ENCODE measurements at places on chromosomes 5 and 9. TPM values are rescaled to one million over a fixed set of nuclear protein-coding genes. Genes with fewer than 3 reads are reported as not detected.

CPEB4 gene
- total RNA-seq, result 10.5 TPM

EIF4E1B gene
- not detected for total RNA-seq

CER1 gene
- not detected for total RNA-seq

ASPN gene
- total RNA-seq, result not detected

SLC27A6 gene
- not detected for total RNA-seq

APBA1 gene
- 0.13 TPM for total RNA-seq

SPINK6 gene
- total RNA-seq, result not detected

DNA sequence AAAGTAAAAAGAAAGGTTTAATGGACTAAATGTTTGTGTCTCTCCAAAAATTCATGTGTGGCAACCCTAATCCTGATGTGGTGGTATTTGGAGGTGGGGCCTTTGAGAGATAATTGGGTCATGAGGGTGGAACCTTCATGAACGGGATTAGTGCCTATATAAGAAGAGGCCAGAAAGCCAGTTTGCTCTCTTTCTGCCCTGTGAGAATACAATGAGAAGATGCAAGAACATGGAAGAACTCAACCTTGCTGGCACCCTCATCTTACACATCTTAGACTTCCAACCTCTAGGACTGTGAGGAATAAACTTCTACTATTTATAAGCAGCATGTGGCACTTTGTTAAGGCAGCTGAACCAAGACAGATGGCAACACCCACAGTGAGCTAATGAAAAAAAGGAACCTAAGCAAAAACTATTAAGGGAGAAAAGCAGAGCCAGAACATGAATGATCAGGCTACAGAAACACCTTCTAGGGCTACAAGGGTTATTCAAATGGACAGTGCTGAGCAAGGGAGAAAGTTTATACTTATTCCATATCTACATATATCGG is 159.5 kb downstream of the PLK2 start:
- no peak for DNase-seq
- no peaks in the 10 kb centered on the region for H3K27me3 ChIP-seq
- no peak overlapping the region for H3K4me3 ChIP-seq
- H3K36me3 ChIP-seq, result no peaks in the 10 kb centered on the region

DNA sequence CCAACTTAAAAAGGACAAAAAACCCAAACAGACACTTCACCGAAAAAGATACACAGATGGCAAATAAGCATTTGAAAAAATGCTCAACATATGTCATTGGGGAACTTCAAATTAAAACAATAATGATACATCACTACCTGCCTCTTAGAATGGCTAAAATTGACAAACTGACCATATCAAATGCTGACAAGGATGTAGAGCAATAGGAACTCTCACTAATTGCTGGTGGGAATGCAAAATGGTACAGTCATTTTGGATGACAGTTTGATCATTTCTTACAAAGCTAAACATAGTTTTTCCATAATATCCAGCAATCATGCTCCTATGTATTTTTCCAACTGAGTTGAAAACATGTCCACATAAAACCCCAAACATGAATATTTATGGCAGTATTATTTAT is 58.9 kb upstream of the RAPGEF6 start:
- no peaks in the 10 kb centered on the region for H3K27me3 ChIP-seq
- no peak overlapping the region for H3K4me3 ChIP-seq
- DNase-seq, result no peak
- no peak overlapping the region for H3K27ac ChIP-seq
- peaks cover 61% of the 10 kb centered on the region for H3K36me3 ChIP-seq

DNA sequence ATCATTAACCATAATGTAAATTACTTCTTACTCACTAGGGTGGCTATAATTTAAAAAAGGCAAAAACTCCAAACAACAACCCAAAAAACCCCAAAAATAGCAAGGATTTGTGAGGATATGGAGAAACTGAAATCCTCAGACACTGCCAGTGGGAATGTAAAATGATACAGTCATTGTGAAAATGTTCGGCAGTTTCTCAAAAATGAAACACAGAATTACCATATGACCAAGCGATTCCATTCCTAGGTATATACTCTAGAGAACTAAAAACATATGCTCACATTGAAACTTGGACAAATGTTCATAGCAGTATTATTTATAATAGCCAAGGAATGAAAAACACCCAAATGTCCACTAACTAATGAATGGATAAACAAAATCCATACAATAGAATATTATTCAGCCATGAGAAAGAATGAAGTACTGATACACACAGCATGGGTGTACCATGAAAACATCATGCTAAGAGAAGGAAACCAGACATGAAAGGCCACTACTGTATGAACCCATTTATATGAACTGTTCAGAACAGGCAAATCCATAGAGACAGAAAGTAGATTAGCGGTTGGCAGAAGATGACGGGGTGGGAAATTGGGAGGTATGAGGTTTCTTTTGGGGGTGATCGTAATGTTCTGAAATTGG is 119.1 kb downstream of the MAPKAP1 start:
- DNase-seq, result no peak
- peaks cover 3% of the 10 kb centered on the region for H3K4me1 ChIP-seq
- H3K4me3 ChIP-seq, result no peak overlapping the region
- H3K27me3 ChIP-seq, result no peaks in the 10 kb centered on the region
- no peak overlapping the region for H3K27ac ChIP-seq

DNA sequence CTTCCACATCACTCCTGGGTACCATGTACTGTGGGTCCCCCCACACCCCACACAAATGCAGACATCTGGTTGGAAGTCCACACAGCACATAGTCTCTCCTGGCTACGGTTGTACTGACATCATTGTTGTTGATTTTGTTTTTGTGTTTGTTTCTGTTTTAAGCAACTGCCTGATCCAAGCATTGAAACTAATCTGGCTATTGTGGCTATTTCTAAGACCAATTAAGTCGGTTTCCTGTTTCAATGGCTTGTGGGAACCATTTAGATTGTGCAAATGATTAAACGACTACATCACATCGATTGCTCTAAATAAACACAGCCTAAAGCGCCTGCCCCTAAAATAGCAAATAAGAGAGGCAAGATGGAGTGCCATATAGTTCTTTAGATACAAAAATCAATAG is 226.8 kb upstream of the IRX4 start:
- no peaks in the 10 kb centered on the region for H3K36me3 ChIP-seq
- H3K4me1 ChIP-seq, result no peaks in the 10 kb centered on the region
- no peaks in the 10 kb centered on the region for H3K27me3 ChIP-seq
- no peak overlapping the region for H3K27ac ChIP-seq
- no peak overlapping the region for H3K4me3 ChIP-seq

- H3K27me3 ChIP-seq, result no peaks in the 10 kb centered on the region
- no peaks in the 10 kb centered on the region for H3K36me3 ChIP-seq
- H3K4me3 ChIP-seq, result no peak overlapping the region
- H3K4me1 ChIP-seq, result no peaks in the 10 kb centered on the region
- H3K27ac ChIP-seq, result no peak overlapping the region
- no peak for DNase-seq
These were observed 473.0 kb downstream of the TUSC1 start for GRCh38 chr9:25205285-25205684.

DNA sequence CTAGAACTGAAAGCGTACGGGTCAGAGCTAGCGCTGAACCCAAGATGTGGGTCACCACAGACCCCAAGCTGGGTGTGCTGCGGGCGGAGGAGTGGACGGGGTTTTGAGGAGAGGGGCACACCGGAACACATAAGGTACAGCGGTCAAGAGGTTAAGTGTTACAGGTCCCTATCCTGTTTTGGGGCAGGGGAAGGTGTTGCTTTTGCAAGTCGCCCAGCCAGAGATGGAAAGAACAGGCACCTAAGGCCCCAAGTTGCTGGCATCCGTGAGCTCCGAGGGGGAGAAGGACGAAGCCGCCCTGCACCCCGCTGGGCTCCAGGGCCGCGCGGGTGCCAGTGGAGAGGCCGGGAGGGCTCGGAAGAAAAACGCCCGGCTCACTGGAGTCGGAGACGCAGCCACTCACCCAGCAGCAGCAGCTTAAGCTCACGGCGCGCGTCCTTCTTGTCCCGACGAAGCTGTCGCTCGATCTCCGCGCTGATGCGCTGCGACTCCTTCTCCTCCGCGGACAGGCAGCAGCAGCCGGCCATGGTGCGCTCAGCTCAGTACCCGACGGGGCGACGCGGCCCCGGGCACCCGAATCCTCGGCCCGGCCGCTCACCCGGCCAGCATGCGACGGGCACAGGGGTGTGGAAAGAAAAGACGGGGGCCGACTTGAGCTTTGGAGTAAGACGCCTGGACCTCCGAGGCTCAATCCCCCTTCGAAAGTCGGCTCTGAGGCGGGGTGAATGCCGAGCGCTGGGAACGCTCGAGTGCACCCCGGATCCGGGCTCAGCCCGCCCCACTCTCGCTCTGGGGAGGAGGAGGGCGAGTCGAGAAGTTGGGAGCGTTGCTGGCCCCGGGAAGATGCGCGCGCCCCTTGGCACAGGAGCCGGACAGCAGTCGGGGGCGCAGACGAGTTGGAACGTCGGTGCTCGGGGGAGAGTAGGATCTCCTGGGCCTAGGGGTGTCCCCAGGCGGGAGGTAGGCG is 572 bp downstream of the GNA14 start:
- peaks cover 8% of the 10 kb centered on the region for H3K4me1 ChIP-seq
- H3K27me3 ChIP-seq, result peaks cover 48% of the 10 kb centered on the region
- H3K27ac ChIP-seq, result no peak overlapping the region
- peak; percentile 27 for DNase-seq
- H3K4me3 ChIP-seq, result peak overlapping the region; percentile 43

DNA sequence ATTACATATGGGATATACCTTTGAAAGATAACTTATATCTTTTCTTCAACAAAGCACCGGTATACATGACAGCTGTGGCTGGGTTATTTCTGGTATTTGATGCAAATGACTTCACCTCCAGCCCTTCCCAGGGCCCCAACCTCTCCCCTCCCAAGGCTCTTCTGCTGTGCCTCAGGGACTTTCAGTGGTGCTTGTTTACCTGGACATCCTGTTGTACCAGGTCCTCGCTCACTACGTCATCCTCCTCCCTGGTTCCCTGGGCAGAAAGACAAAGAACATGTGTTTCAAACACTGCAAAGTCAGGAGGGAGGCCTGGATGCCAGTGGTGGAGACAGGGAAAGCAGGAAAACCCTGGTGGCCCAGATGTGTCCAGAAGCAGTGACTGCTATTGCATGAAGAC is 23.4 kb downstream of the ANXA6 start:
- H3K4me3 ChIP-seq, result no peak overlapping the region
- no peak for DNase-seq
- H3K4me1 ChIP-seq, result peaks cover 46% of the 10 kb centered on the region
- H3K27ac ChIP-seq, result peak overlapping the region; percentile 53
